Upper lobe of left lung (tissue), 6 donors: ENCODE measurements at places on chromosomes 13 and 19. TPM values are rescaled to one million over a fixed set of nuclear protein-coding genes. Genes with fewer than 3 reads are reported as not detected.
A peak's percentile ranks its signal among the peaks of the same experiment; 100 is the strongest.

DNA sequence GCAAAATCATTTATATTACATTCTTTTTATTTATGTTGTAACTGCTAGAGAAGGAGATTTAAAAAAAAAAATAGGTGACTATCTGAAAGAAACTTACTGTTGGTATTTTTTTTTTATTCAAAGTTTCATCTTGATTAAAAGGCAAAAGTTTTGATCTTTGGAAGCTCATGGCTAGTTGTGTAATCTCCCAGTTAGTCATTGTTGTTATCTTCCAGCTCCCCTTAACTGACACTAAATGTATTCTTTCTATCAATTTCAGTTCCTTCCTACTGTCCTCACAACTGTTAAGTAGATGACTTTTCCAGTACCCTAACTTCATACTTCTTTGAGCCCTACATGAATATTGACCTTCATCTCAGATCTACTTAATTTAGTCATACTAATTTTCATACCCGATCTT, 71.1 kb downstream of the PIBF1 start:
- H3K36me3 ChIP-seq: peaks cover 24% of the 10 kb centered on the region
- no peaks in the 10 kb centered on the region for H3K4me1 ChIP-seq
- no peak for DNase-seq
- no peaks in the 10 kb centered on the region for H3K27me3 ChIP-seq
- no peak overlapping the region for H3K27ac ChIP-seq
- H3K4me3 ChIP-seq: no peak overlapping the region

- no peak overlapping the region for H3K27ac ChIP-seq
- no peaks in the 10 kb centered on the region for H3K4me1 ChIP-seq
- H3K4me3 ChIP-seq: no peak overlapping the region
These were observed 212.0 kb upstream of the SPRY2 start for GRCh38 chr13:80552851-80553440.

DNA sequence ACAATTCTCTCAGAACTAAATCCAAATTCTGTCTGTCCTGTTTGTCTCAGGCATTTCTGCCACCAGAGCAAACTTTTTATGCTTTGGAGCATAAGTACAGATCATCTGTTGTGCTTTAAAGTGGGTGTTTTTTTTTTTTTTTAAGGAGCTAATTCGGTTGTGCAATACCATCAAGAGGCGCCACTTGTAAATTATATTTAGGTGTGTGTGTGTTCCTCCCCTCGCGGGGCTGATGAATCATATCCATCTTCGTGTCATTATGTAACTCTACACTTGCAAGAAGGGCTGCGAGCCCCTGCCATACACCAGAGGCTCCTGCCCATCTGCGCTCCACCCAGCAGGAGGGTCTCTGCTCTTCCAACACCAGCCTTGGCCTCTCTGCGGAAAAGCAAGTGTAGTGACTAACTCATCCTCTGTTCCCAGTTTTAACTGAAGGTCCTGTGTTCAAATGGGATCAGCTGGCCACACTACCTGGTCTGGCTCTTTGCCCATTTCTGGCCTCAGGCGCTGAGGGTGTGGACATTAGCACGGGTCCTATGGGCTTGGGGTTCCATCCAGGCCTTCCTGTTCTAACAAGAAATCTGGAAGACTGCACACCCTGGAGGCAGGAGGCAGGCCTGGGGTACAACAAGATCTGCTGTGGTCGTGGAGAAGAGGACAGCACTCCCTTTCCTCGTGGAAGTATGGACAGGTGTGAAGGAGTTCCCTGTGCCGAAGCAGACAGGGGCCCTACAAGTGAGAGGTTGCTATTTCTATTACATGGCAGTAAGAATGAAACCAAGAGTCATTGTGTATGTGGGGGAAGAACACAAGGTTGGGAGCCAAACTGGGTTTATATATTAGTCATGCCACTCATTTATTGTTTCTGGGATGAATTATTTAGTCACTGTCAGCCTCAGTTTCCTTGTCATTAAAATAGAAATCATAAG, 96.1 kb upstream of the MBNL2 start:
- H3K4me1 ChIP-seq: peaks cover 35% of the 10 kb centered on the region
- peak overlapping the region; percentile 71 for H3K27ac ChIP-seq
- peak; percentile 17 for DNase-seq
- no peaks in the 10 kb centered on the region for H3K36me3 ChIP-seq
- H3K4me3 ChIP-seq: no peak overlapping the region

DNA sequence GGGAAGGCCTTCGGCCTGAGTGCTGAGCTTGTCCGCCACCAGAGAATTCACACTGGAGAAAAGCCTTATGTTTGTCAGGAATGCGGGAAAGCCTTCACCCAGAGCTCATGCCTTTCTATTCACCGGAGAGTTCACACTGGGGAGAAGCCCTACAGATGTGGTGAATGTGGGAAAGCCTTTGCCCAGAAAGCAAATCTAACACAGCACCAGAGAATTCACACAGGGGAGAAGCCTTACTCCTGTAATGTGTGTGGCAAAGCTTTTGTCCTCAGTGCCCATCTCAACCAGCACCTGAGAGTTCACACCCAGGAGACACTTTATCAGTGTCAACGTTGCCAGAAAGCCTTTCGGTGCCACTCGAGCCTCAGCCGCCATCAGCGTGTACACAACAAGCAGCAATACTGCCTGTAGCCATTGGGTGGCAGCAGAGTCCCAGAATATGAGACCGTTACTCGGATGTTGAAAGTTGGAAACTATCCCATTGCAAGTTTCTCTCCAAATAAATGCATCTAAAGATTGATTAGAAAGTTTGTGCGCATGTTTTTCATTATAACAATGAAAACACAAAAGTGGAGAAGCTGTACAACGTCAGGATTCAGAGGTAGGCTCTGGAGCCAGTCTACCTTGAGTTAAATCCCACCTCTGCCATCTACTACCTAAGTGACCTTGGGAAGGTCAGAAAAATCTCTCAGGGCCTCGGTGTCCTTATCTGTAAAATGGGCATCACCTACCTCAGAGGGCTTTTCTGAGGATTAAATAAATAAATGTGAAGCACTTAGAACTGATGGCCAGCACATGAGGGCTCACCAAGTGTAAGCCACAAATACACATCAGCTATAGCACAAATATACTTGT, 21.1 kb downstream of the ZNF473 start:
- H3K36me3 ChIP-seq: peaks cover 50% of the 10 kb centered on the region
- H3K4me1 ChIP-seq: peaks cover 14% of the 10 kb centered on the region
- H3K27ac ChIP-seq: no peak overlapping the region
- no peak overlapping the region for H3K4me3 ChIP-seq
- DNase-seq: peak; percentile 59
- no peaks in the 10 kb centered on the region for H3K27me3 ChIP-seq

- H3K4me1 ChIP-seq: peaks cover 33% of the 10 kb centered on the region
- DNase-seq: no peak
- no peak overlapping the region for H3K27ac ChIP-seq
- H3K27me3 ChIP-seq: no peaks in the 10 kb centered on the region
These were observed 25.6 kb downstream of the MLLT1 start for GRCh38 chr19:6253954-6254733.

DNA sequence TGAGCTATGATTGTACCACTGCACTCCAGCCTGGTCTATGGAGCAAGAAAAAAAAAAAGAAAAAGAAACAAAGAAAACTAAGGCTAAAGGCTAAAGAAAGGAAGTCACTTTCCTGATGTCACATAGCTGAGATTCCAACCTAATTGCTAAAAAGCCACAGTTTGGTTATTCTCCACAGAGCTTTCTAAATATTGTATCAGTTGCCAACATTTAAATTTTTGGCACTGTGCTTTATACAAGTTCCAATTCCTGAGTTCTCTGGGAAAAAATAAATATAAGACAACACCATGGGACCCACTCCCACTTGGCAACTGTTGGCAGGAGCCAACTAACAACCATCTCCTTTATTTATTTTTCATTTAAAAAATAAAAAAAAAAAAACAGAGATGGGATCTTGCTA, 11.2 kb upstream of the LYPD3 start:
- H3K27me3 ChIP-seq: no peaks in the 10 kb centered on the region
- DNase-seq: no peak
- H3K4me1 ChIP-seq: peaks cover 9% of the 10 kb centered on the region
- H3K4me3 ChIP-seq: no peak overlapping the region
- H3K36me3 ChIP-seq: no peaks in the 10 kb centered on the region
- peak overlapping the region; percentile 4 for H3K27ac ChIP-seq

- H3K27ac ChIP-seq: no peak overlapping the region
- DNase-seq: no peak
- H3K27me3 ChIP-seq: no peaks in the 10 kb centered on the region
- no peaks in the 10 kb centered on the region for H3K4me1 ChIP-seq
- H3K4me3 ChIP-seq: no peak overlapping the region
These were observed 365.4 kb downstream of the NDFIP2 start for GRCh38 chr13:79846386-79846785.

DNA sequence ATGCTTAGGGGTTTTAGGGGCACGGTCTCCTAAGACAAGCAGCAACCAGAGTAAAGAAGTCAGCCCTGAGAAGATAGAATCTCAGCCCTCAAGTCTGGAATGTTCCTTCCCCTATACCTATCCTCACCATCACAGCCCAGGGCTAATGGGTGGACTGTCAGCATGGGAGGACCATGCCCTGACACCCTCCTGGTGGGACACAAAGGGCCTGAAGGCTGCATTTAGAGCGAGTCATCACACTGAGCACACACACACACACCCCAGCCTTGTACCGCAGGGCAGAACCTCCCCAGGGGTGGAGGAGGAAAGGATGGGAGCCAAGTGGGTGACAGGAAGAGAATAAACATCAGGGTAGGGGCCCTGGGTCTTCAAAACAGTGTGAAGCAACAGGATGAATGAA, 174.8 kb upstream of the SERP2 start:
- peak overlapping the region; percentile 36 for H3K27ac ChIP-seq
- peaks cover 5% of the 10 kb centered on the region for H3K4me1 ChIP-seq
- DNase-seq: no peak
- H3K36me3 ChIP-seq: no peaks in the 10 kb centered on the region
- H3K27me3 ChIP-seq: no peaks in the 10 kb centered on the region
- no peak overlapping the region for H3K4me3 ChIP-seq

GRCh38 chr19:40305403-40305802, 20.3 kb upstream of the AKT2 start:
- no peaks in the 10 kb centered on the region for H3K4me1 ChIP-seq
- H3K27me3 ChIP-seq: no peaks in the 10 kb centered on the region
- DNase-seq: no peak
- H3K27ac ChIP-seq: no peak overlapping the region

DNA sequence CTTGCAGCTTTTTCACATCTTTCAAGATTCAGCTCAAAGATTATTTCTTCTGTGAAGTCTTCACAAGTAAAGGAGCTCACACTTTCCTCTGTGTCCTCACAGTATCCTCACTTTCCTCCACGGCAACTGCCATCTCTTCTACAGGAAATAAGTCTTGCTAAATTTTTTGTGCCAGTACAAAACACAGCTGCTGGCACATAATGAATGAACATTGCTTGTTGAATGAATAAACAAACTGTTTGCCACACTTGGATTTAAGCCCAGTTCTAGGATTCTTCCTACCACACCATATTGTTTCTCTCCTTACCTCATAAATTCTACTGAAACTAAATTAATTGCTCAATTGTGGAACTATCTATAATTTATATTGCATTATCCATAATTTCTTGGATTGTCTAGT, 59.5 kb downstream of the RAP2A start:
- no peak for DNase-seq
- no peaks in the 10 kb centered on the region for H3K4me1 ChIP-seq
- H3K4me3 ChIP-seq: no peak overlapping the region
- H3K36me3 ChIP-seq: no peaks in the 10 kb centered on the region
- no peaks in the 10 kb centered on the region for H3K27me3 ChIP-seq

DNA sequence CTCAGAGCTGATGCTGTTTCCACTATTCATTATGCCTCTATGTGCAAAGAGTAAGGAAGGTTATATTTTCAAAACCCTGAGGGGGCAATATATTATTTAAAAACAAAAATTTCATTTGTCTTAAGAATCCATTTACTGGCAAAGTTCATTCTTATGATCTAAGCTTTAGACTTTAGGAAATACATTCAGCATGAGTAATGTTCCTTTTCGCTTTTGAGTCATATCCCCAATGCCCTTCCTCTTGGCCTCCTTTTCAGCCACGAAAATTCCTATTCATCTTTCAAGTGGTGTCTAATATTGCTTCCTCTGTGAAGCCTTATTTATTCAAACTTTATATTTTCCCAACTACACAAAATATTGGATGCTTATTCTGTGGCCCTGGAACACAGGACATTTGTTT, 1317.0 kb downstream of the PCDH9 start:
- no peaks in the 10 kb centered on the region for H3K27me3 ChIP-seq
- H3K36me3 ChIP-seq: no peaks in the 10 kb centered on the region
- no peak overlapping the region for H3K27ac ChIP-seq
- H3K4me3 ChIP-seq: no peak overlapping the region
- DNase-seq: no peak

GRCh38 chr19:2166741-2167738, 3.3 kb downstream of the DOT1L start:
- H3K4me3 ChIP-seq: peak overlapping the region; percentile 18
- DNase-seq: peak; percentile 91
- H3K36me3 ChIP-seq: no peaks in the 10 kb centered on the region

GRCh38 chr13:110273254-110273653, 33.7 kb downstream of the COL4A1 start:
- H3K36me3 ChIP-seq: no peaks in the 10 kb centered on the region
- H3K4me3 ChIP-seq: no peak overlapping the region
- no peaks in the 10 kb centered on the region for H3K4me1 ChIP-seq
- no peaks in the 10 kb centered on the region for H3K27me3 ChIP-seq
- no peak for DNase-seq
- no peak overlapping the region for H3K27ac ChIP-seq

DNA sequence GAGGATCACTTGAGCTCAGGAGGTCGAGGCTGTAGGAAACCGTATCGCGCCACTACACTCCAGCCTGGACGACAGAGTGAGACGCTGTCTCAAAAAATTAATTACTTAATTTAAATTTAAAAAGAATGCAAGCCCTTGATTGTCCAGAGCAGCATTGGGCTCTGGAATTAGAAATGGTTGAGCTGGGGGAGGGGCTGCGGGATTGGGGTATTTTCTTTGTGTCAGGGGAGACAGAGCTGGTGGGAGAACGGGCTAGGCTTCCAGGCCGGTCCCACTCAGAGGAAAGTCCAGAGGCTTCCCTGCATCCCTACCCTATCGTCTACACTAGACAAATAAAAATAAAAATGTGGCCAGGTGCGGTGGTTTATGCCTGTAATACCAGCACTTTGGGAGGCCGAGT, 2.2 kb upstream of the RAB3A start:
- no peak for DNase-seq
- H3K4me1 ChIP-seq: peaks cover 35% of the 10 kb centered on the region
- H3K27me3 ChIP-seq: no peaks in the 10 kb centered on the region

Gene DCLK1
- 4.2 TPM for total RNA-seq

Gene NCAN
- total RNA-seq: 3.1 TPM

Gene RFPL4AL1
- total RNA-seq: not detected

Gene GNG8
- total RNA-seq: not detected

Gene EPS8L1
- total RNA-seq: 30.2 TPM

Gene TMPRSS9
- not detected for total RNA-seq

Gene EBI3
- 1.7 TPM for total RNA-seq

Gene CYP2F1
- 1.6 TPM for total RNA-seq

Gene SMIM44
- not detected for total RNA-seq

Gene PPM1N
- total RNA-seq: 6.3 TPM
